ENCODE measurements at places on chromosomes 4 and X. TPM values are rescaled to one million over a fixed set of nuclear protein-coding genes. Genes with fewer than 3 reads are reported as not detected.

KCNE5 gene
- total RNA-seq: 0.17 TPM

TAF1 gene
- total RNA-seq: 44.4 TPM

GRCh38 chr4:158410272-158410671 is 111.4 kb upstream of the RXFP1 start:
- H3K27ac ChIP-seq: no peak overlapping the region
- no peaks in the 10 kb centered on the region for H3K4me1 ChIP-seq
- no peak for DNase-seq
- no peaks in the 10 kb centered on the region for H3K27me3 ChIP-seq
- no peak overlapping the region for H3K4me3 ChIP-seq

- DNase-seq: no peak
- no peaks in the 10 kb centered on the region for H3K36me3 ChIP-seq
- no peak overlapping the region for H3K27ac ChIP-seq
- no peaks in the 10 kb centered on the region for H3K4me1 ChIP-seq
These were observed 106.0 kb upstream of the GRXCR1 start for GRCh38 chr4:42786350-42787078.

DNA sequence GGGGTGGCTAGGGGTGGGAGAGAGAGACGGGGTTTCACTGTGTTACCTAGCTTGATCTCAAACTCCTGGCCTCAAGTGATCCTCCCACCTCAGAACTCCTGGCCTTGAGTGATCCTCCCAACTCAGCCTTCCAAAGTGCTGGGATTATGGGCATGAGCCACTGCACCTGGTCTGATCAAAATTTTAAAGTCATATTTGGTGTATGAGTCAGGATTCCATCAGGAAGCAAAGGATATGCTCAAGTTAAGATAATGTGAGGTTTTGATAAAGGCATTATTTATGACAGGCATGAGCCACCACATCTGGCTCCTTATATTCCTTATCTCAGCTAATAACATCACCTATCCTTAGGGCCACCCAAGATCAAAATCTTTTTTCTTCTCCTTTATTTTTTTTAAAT is 182.0 kb downstream of the SLC4A4 start:
- no peak for DNase-seq
- no peak overlapping the region for H3K27ac ChIP-seq
- H3K4me1 ChIP-seq: no peaks in the 10 kb centered on the region
- H3K36me3 ChIP-seq: no peaks in the 10 kb centered on the region
- H3K4me3 ChIP-seq: no peak overlapping the region

GRCh38 chr4:156553659-156554058 is 417.9 kb downstream of the PDGFC start:
- no peaks in the 10 kb centered on the region for H3K36me3 ChIP-seq
- H3K27ac ChIP-seq: no peak overlapping the region
- H3K4me3 ChIP-seq: no peak overlapping the region
- no peaks in the 10 kb centered on the region for H3K4me1 ChIP-seq
- H3K27me3 ChIP-seq: no peaks in the 10 kb centered on the region
- no peak for DNase-seq
